Right ventricle myocardium inferior (tissue), 1 donor: ENCODE measurements at places on chromosomes 3 and 15. TPM values are rescaled to one million over a fixed set of nuclear protein-coding genes. Genes with fewer than 3 reads are reported as not detected.

Gene RPN1
- 119 TPM for total RNA-seq

Gene SUCNR1
- 0.35 TPM for total RNA-seq

Gene WDR72
- total RNA-seq: not detected

Gene RTP3
- not detected for total RNA-seq

Gene TLR9
- 0.38 TPM for total RNA-seq
